ENCODE measurements at places on chromosomes 3 and 15. TPM values are rescaled to one million over a fixed set of nuclear protein-coding genes. Genes with fewer than 3 reads are reported as not detected.

The DUOXA2 gene
- not detected for total RNA-seq

- DNase-seq, result no peak
These were observed 2.5 kb downstream of the MAP3K13 start for GRCh38 chr3:185365291-185366073.

GRCh38 chr3:21718943-21719591 is 31.9 kb downstream of the ZNF385D start:
- DNase-seq, result no peak

DNA sequence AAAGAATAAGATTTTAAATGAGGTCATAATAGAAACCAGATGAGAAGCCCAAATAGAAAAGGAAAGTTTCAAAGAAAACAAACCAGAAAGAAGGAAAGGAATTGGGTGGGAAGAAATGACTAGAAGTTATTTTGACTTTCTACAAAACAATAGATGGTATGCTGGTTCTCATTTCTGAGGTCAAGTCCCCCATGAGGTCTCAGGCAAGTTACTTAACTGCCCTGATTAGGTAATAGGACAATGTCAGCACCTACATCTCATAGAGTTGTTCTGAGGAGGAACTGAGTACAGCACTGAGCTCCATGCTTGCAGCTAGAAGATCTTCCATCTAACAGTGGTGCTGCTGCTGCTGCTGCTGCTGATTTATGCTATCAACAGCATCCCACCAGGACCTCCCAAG is 185.9 kb downstream of the ERC2 start:
- no peak for DNase-seq

GRCh38 chr15:91099616-91099994 is 452 bp upstream of the SV2B start:
- no peak for DNase-seq

The MESP2 gene
- 0.96 TPM for total RNA-seq

GRCh38 chr3:115470254-115470653 is 153.1 kb upstream of the GAP43 start:
- no peak for DNase-seq

GRCh38 chr3:24440760-24441464 is 53.7 kb downstream of the THRB start:
- no peak for DNase-seq

The FBLN2 gene
- 269 TPM for total RNA-seq

- DNase-seq, result no peak
These were observed 55.5 kb downstream of the ST6GAL1 start for GRCh38 chr3:186985661-186986364.

The GABRB3 gene
- 1.5 TPM for total RNA-seq

DNA sequence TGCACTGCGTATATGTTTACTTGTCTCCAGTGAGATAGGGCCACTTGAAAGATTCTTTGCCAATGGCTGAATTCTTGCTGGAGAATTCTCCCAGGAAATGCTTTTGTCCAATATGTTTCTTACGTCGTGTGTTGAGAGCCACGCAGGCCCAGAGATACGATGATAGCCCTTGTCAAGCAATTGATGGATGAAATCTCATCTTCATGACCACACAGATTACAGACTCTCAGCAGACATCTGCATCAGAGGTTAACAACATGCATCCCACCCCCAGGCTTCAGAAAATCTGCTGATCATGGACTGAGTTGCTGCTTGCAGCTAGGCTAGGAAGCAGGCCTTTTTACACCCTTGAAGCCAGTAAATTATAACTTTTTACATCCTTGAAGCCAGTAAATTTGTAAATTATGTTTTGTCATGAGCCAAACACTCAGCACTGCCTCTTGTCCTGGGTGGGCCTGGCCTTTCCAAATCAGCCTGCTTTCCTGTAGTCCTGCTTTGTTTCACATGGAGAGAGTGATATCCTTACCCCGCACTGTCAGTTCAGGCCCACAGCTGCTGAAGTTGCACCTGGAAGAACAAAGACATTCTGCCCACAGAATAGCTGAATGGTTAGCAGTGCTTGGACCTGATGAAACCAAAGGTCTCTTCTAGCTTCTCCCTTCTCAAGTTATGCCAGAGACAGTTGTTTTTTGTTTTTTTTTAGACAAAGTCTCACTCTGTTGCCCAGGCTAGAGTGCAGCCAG is 84.4 kb downstream of the GPR156 start:
- DNase-seq, result no peak

DNA sequence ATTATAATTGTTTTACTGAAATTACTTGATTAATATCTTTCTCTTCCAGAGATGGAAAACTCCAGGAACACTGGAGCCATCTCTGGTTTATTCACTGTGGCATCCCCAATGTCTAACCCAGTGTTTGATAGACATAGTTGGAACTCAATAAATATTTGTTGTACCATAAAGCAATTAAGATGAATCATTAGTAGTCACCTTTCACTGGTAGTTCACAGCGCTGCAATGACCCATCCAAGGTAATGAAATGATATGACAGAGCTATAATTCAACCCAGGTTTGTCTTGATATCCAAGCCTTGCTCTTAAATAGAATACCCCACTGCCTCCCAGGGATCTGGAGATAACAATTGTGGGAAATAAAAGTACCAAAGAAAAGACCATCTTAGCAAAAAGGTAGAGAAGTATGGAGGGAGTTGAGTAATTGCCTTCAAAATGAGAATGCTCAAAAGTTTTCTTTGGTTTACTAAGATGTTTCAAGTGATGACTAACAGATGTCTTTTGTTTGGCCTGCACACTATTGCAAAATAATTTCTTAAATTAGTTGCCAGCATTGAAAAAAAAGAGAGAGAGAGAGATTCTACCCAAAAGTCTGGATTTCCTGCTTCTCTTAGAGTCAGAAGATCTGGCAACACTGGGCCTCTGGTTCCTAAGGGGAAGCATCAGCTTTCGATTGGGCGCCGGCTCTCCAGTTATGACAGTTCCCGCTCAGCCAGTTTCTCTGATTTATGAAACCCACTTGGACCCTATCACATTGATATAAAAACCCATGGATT is 348.5 kb downstream of the ERC2 start:
- DNase-seq, result no peak

GRCh38 chr15:81032818-81033217 is 32.1 kb downstream of the TLNRD1 start:
- DNase-seq, result no peak

The FBXL2 gene
- total RNA-seq, result 4.9 TPM

DNA sequence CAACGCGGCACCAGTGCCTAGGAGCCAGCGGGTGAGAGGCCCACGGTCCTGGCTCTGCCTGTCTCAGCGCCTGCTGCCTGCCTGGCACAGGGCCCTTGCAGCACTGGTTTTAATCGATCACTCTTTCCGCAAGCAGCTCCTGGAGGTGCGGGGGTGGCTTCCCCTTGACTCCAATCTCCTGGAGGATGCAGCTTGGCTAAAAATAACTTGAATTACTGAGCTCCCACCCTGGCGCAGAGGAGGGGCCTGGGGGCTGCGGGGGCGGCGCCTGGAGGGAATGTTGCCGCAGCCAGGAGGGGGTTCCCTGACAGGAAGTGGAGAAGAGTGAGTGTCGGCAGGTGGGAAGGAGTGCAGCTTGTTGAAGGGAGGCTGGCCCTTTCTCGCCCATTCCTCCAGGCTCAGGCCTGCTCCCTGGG is 9.9 kb upstream of the RPL29 start:
- no peak for DNase-seq

GRCh38 chr3:196639483-196640296 is at the start of gene NRROS:
Gene NRROS (plus strand): TSS chr3:196639694. CDS start chr3:196654540, 14,846 bp downstream.
- DNase-seq, result no peak

DNA sequence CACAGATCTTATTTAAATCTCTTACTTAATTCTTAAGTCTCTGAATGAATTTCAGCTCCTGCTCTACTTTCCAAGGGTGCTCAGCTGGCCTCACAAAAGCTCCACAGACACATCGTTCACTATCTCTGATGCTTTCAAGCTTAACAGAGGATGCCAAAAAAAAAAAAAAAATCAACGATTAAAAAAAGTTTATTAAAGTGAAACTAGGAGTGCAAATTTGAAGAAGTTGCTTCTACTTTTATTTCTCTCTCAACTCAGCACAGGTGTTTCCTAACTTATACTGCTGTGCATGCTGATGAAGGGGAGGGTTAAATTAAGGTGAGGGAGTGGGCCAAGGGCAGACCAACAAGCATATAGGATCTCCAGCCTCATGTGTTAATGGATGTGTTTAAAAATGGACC is 157.2 kb downstream of the TIGIT start:
- DNase-seq, result no peak

DNA sequence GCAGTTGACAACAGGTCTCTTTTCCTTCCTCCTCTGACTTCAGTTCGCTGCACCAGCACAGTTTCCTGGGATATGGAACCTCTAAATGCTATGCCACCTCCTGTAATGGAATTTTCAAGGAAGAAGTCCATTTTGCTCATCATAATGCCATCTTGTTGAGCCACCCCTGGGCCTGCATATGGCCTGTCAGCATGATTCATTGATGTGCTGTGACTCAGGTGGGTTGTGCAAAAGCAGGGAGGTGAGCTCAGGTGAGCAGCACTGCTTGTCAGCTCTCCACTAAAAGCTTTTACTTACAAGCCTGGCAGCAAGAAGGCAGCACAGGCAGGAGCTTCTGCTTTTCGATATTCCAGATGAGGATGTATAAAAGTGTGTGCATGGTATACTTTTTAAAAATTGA is 247.1 kb upstream of the LMCD1 start:
- no peak for DNase-seq

The CHRD gene
- total RNA-seq, result 11.3 TPM

- DNase-seq, result no peak
These were observed 1444.5 kb upstream of the CADM2 start for GRCh38 chr3:83514130-83514914.

The CCK gene
- total RNA-seq, result 0.48 TPM

- no peak for DNase-seq
These were observed 42.9 kb downstream of the CDIN1 start for GRCh38 chr15:36622197-36622795.

DNA sequence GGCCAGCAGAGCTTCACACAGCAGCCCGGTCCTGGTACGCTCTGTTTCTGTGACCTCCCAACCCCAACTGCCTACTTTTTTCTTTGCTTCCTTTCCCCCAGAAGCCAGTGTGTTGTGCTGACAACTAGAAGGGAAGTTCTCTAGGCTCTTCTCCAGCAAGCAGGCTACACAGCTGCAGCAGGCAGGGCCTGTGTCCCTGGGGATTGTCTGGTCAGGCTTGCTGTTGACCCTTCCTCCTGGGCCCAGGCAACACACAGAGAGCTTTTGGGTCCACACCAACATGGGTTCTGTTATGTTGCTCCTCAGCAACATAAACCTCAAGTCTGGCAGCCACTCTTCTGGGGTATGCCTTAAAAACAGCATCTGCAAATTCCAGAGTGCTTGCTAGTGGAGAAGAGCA is 36.2 kb upstream of the TSPAN3 start:
- no peak for DNase-seq

- DNase-seq, result no peak
These were observed 57.8 kb upstream of the TBC1D5 start for GRCh38 chr3:17800232-17800631.

GRCh38 chr3:127307112-127307835 is 19.4 kb upstream of the PRR20G start:
- DNase-seq, result no peak

DNA sequence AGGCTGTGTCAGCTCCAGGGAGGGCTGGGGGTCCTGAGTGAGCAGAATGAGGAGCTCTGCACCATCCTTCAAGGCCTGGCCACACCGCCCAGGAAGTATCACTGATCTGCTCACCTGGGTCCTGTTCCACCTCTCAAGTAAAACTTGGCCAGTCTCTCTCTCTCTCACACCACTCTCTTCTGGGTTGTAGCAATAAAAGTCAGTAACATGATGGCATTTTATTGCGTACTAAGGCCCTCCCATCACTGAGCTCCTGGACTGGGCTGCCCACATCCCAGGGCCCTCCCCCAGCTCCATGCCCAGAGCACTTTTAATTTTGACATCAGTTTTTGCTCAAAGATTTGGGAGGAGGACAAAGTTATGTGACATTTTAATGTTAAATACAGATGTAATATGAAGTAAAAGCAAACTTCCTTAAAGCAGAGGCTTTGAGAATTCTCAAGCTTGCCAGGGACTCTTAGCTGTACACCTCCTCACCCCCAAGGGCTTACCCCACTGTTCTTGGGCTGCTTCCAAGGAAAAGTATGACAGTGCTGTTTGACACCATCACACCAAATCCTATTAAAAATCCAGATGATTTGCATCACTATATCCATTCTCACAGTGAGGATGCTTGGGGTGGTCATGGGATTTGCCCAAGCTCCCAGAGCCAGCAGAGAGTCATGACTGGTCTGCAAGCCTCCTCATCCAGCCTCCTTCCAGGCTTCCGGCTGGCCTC is 105.1 kb upstream of the SLCO2A1 start:
- no peak for DNase-seq

The MAPKAPK3 gene
- total RNA-seq, result 44.7 TPM

DNA sequence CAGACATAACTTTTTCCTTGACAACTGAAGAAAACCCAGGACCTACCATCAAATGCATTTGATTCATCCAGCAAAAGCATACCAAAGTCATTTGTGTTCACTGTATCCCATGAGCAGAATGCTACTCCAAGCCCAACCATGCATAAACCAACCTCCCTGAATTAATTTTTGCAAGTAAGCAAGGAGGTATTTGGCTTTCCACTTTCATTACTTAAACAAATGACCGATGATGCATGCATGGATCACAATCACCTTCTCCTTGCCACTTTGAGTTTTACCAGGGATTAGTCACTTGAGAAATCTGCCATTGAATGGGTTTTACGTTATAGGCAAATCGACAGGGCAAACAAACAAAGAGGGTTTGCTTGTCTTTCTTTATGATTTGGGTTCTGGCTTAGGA is 214.8 kb downstream of the FMN1 start:
- DNase-seq, result no peak

The SLC38A3 gene
- total RNA-seq, result 0.39 TPM

- DNase-seq, result no peak
These were observed 23.6 kb upstream of the KIF23 start for GRCh38 chr15:69390575-69390974.

DNA sequence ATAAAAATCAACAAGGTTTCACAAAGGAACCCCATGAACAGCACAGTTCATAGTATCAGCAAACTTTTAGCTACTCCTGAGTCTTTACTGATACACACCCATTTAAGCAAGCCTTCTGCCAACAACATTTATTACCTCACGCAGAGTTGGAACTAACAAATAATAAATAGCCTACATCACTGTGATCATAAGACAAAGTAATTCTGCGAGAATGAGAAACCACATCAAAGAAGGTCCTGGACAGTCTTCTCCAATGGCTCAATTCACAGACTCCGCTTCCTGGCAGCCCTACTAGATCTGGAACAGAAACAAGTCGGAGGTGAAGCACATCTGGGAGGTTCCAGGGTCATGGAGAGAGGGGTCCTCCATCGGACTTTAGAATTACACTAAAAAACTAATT is 37.0 kb downstream of the LDHAL6B start:
- no peak for DNase-seq

The PPIP5K1 gene
- 63.5 TPM for total RNA-seq

DNA sequence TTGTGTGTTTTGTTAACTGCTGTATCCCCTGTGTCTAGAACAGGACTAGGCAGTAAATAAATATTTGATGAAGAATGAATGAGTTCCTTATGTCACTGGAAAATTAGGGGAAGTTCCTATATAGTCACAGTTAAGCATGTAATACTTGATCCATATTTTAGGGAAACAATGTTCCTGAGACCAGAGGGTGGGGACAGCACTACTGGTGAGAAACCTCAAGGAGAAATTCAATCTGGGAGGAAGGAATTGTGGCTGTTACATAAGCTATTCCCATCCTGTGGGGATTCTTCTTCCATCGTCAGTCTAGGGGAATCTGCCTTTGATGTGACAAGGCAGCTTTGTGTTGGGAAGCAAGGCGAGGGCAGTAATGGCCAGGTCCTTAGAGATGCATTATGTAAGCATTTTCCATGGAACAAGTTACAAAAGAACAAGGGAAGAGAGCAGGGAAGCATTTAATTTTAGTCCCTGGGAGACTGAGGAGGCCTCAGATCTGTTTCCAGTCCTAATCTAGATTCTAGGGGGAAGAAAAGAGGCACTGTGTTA is 219.3 kb upstream of the TTC14 start:
- DNase-seq, result no peak
